ENCODE measurements at places on chromosomes 6 and 20.

GRCh38 chr6:45837541-45838200 lies 178.0 kb downstream of the CLIC5 start:
- no peak for DNase-seq

GRCh38 chr6:138815797-138816528 lies 20.1 kb downstream of the ECT2L start:
- DNase-seq = no peak

- DNase-seq = no peak
Observed at GRCh38 chr6:155450240-155450581, 5.4 kb downstream of the NOX3 start.

DNA sequence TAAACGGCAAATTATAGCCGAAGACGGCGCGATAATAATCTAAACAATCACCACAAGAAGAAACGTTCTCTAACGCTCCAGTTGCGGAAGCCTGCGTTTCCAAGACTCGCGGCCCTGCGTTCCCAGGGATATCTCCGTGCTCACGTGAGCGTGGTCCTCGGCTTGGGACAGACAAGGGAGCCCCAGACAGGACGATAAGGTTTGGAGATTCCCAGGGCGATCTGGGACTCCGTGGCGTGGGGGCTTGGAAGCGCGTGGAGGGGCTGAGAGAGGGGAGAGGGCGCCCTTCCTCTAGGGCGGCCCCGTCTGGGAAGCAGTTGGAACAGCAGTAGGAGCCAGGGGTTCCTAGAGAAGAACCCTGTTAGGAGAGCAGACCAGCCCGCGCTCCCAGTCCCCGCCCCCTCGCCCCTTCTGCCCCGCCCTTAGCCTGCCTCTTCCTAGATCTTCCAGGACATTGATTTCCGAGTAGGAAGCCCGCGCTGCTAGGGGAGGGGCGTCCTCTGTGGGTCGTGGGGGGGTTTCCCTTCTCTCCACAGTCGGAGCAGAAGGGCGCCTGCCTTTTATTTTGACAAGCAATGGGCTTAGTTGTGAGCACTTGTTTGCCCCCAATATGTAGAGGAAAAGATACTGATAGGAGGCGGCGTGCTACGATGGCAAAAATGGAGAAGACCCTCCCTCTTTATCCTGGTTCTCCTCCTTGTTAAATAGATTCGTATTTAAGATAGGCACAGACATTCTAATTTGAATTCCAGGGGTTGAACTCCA lies 10.6 kb downstream of the NRN1 start:
- DNase-seq = peak; percentile 20

- DNase-seq = no peak
Observed at GRCh38 chr6:149421132-149421531, 21.1 kb downstream of the SUMO4 start.

DNA sequence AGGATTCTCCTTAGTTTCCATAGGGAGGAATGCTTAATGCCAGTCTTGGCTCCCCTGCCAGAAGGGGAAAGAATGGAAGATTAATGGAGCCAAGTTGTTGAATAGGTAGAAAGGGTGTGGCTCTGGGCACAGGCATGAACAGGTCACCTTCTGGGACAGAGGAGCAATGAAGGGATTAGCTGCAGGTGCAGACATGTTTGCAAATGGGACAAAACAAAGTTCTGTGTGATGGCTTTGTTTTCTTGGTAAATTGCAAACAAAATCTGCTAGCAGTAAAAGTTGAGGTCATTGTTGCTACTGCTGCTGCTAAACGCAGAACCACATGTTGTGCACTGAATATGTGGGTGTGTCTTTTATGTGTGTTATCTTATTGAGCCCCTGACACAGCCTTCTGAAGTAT lies 93.3 kb downstream of the PERP start:
- DNase-seq = no peak

- DNase-seq = no peak
Observed at GRCh38 chr6:32189742-32190053, 304 bp downstream of the PBX2 start.

DNA sequence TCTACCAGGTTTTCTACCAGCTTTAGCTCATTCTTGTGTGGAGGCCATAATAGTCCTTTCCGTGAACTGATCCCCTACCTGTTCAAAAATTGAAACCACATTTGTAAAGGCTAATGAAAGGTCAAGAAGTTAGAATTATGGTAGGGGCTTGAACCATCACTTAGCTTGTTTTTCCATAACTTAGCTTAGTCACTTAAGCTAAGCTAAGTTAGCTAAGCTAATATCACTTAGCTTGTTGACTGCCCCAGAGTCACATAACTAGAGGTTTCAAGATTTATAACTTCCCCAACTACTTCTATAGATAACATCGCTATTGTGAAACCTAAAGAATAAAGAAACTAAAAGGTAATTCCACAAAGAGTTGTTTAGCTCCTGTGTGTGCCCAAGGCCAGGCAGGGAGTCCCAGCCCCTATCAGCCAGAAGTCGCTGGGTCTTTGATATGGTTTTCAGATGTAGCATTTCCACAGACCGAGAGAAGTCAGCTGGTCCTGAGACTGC lies 131.8 kb downstream of the VEGFA start:
- no peak for DNase-seq

GRCh38 chr6:131638013-131638412 lies 911 bp downstream of the ENPP3 start:
- DNase-seq = no peak

- peak; percentile 46 for DNase-seq
Observed at GRCh38 chr20:44532981-44533331, 11.1 kb upstream of the SERINC3 start.

DNA sequence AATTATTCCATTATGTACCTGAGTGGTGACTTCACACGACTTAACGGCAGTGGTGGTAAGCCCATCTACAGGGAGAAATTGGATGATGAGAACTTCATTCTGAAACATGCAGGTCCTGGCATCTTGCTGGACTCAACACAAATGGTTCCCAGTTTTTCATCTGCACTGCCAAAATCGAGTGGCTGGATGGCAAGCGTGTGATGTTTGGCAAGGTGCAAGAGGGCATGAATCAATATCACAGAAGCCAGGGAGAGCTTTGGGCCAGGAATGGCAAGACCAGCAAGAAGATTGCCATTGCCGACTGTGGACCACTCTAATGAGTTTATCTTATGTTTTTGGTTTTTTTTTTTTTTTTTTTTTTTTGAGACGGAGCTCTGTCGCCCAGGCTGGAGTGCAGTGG lies 172.3 kb downstream of the ZNF217 start:
- no peak for DNase-seq

- no peak for DNase-seq
Observed at GRCh38 chr20:5061213-5061612, 58.5 kb downstream of the PCNA start.

DNA sequence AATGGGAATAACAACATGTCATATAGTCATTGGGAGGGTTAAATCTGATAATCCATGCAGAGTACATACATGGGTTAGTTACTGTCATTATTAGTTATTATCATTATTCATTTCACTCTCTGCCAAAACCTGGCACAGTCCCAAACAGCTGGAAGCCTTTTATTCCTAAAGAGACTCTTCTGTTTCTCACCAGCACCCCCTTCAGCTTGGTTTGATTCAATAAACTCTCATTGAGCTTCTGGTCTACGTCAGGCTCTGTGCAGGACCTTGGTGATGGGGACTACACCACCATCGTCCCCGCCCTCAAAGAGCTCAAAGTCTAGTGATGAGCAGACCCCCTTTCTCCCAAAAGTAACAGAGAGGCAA lies 2.3 kb downstream of the KCNK15 start:
- no peak for DNase-seq

All from CD4-positive, alpha-beta T cell treated with Interleukin-6 for 4 hours (primary cell).